ENCODE measurements at places on chromosomes 2 and 18. TPM values are rescaled to one million over a fixed set of nuclear protein-coding genes. Genes with fewer than 3 reads are reported as not detected.

Gene TPRKB
- polyA plus RNA-seq = 35.2 TPM

Gene SLC9A4
- 0.11 TPM for polyA plus RNA-seq

Gene FEV
- 0.58 TPM for polyA plus RNA-seq

Gene COL4A4
- polyA plus RNA-seq = 0.18 TPM

Gene PARD3B
- 13.6 TPM for polyA plus RNA-seq

Gene FLACC1
- 0.67 TPM for polyA plus RNA-seq

Gene TANC1
- polyA plus RNA-seq = 8.4 TPM

Gene SATB2
- 0.68 TPM for polyA plus RNA-seq

Gene CNTNAP5
- 0.10 TPM for polyA plus RNA-seq

Gene RTKN
- polyA plus RNA-seq = 8.5 TPM

Gene KCNF1
- polyA plus RNA-seq = 0.03 TPM

Gene FAP
- polyA plus RNA-seq = 17.0 TPM

Gene INHA
- 6.5 TPM for polyA plus RNA-seq

Gene TMEM17
- polyA plus RNA-seq = 2.2 TPM

Gene PSD4
- polyA plus RNA-seq = 11.2 TPM

Gene CSRNP3
- polyA plus RNA-seq = 0.45 TPM

Gene ARHGAP25
- 7.2 TPM for polyA plus RNA-seq

Gene RNF103
- 17.2 TPM for polyA plus RNA-seq

Gene ABCG8
- polyA plus RNA-seq = 0.12 TPM

Gene SERPINB12
- not detected for polyA plus RNA-seq

Gene RIT2
- polyA plus RNA-seq = not detected

Gene EVA1A
- polyA plus RNA-seq = 37.3 TPM

Gene OR6B2
- not detected for polyA plus RNA-seq

Gene STPG4
- polyA plus RNA-seq = not detected

Gene GPR39
- 0.54 TPM for polyA plus RNA-seq

Gene PRKCE
- 2.8 TPM for polyA plus RNA-seq

Gene SLC11A1
- 59.0 TPM for polyA plus RNA-seq

Gene RNF152
- polyA plus RNA-seq = 4.2 TPM

Gene HOXD4
- 2.5 TPM for polyA plus RNA-seq

Gene IRS1
- 6.6 TPM for polyA plus RNA-seq

Gene NTSR2
- 0.54 TPM for polyA plus RNA-seq

Gene SIX2
- polyA plus RNA-seq = 2.9 TPM

Gene DUSP2
- polyA plus RNA-seq = 2.3 TPM

Data from adipose tissue (tissue), 3 donors.